Stimulated activated CD8-positive, alpha-beta memory T cell treated with anti-CD3 and anti-CD28 coated beads, Interleukin-12 subunit alpha, Interleukin-12 subunit beta, amount 100 ng/mL, for 4 hours (primary cell): ENCODE measurements at places on chromosomes 7 and 10.
A peak's percentile ranks its signal among the peaks of the same experiment; 100 is the strongest.

- DNase-seq, result peak; percentile 50
These were observed 841 bp downstream of the GLUD1 start for GRCh38 chr10:87093632-87094372.

GRCh38 chr10:114650266-114650665 is 7.8 kb downstream of the ABLIM1 start:
- no peak for DNase-seq

- no peak for DNase-seq
These were observed 9.9 kb upstream of the ARHGAP22 start for GRCh38 chr10:48614481-48615390.

DNA sequence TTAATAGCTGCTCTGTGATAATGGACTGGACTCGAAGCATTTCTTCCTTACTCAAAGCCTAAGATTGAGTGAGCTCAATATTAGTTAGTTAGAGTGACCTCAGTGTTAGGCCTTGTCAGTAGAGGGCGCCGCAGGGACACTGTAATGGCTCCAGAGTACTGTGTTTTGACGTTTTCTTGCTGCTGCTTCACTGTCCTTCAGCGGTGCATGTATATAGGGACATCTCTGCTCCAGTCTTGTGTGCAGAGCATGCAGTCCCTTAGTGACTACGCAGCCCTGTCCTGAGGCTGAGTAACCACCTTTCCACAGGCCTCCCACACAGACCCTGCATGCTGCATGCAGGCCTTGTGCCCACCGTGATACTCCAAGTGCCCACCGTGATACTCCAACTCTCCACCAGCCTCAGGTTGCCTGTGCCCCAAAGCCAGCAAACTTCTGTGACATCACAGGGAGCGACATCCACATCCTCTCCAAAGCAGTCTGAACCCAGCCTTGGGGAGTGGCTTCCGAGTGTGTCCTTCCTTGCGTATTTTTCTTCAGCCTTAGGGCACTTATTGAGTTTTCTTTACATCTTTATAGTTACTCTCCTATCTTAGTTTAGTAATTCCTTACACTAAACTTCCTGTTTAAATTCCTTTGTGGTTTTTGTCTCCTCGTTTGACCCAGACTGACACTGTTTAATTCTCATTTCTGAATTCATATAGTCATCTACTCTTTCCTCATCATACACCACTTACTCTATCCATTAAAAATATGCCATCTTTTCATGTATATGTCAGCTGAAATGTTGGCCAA is 118.2 kb downstream of the JAZF1 start:
- DNase-seq, result no peak

GRCh38 chr7:44962483-44963251 is 16.1 kb downstream of the MYO1G start:
- no peak for DNase-seq

- no peak for DNase-seq
These were observed 48.7 kb downstream of the TSPAN12 start for GRCh38 chr7:120809260-120809659.

DNA sequence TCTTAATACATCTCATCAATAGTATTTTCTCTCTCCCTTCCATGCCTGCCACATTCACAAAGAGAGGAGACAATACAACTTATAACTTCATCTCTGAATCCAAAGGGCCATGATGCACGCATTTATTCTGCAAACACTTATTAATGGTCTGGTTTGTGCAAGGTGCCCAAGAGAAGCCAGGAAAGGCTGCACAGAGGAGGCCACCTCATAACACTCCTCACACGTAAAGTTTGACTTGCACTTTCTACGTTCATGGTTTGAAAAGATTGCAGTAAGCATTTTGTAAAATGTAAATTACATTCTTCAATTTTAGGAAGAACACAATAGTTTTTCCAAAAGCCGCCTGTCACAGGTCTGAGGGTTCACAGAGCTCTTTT is 1.2 kb upstream of the PALS2 start:
- no peak for DNase-seq

- no peak for DNase-seq
These were observed 31.4 kb downstream of the RPA3 start for GRCh38 chr7:7686811-7687508.

DNA sequence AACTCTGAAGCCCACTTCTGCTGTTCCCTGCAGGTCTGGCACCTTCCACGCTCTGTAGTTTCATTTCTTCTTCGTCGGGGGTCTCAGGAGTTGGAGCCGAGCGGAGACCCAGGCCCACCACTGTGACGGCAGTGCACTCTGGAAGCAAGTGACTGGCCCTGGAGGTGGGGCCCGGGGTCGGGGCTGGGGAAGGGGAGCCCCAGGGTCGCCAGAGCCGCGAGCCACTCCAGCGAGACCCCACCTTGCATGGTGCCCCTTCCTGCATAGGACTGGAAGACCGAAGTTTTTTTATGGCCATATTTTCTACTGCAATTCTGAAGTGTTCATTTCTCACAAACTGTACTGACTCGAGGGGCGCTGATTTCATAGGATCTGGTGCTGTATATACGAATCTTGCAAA is 172.8 kb downstream of the CCDC3 start:
- DNase-seq, result no peak

- DNase-seq, result no peak
These were observed 2.4 kb downstream of the LMOD2 start for GRCh38 chr7:123658023-123658422.

DNA sequence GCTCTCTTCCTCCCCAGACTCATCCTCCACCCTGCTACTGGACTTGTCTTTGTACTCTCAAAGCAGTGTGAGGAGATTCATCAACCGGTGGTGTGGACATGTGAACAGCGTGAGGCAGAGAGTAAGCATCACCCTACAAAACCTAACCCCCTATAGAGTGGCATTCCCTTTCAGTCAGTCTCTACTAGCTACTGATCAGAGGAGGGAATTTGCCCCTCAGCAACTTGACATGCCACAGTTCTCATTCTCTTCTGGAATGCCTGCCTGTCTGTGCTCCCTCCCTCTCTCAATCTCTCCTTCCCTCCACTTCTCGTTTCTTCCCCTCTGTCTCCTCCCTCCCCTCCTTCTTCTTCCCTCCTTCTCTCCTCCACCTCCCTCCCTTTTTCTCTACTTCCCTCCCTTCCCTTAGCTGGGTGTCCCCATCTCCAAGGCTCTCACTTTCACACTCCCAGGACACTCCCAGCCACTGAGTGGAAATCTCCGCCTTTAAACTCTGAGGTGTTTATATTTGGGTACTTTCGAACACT is 24.6 kb downstream of the H2AZ2 start:
- DNase-seq, result no peak

DNA sequence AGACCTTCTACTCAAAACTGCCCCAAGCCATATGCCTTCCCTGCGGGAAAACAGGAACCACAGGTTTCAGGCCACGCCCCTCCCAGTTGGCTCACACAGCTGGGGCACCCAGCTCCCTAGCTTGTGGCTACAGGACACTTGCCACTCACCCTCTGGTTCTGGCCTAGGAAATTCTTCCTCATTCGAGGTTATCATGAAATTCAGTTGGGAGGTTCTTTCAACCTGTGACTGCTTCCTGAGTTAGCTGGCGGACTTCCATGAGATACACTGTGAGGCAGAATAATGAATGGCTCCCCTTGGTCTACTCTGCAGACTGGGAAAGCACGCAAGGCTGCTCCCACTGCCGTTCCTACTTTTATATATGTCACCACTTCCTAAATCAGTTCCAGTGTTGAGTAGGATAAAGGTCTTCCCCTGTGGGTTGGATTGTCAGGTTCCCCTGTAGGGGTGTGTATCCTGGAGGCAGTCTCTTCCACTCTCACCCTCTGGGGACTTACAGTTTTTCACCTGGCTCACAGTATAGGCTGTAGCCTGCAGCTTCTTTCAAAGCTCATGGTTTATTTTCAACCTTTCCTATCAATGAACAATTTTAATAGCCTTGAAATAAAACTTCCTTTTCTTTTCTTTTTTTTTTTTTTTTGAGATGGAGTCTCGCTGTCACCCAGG is 37.0 kb downstream of the GPR22 start:
- no peak for DNase-seq

GRCh38 chr7:25358926-25359325 is 130.6 kb upstream of the NPVF start:
- DNase-seq, result no peak

DNA sequence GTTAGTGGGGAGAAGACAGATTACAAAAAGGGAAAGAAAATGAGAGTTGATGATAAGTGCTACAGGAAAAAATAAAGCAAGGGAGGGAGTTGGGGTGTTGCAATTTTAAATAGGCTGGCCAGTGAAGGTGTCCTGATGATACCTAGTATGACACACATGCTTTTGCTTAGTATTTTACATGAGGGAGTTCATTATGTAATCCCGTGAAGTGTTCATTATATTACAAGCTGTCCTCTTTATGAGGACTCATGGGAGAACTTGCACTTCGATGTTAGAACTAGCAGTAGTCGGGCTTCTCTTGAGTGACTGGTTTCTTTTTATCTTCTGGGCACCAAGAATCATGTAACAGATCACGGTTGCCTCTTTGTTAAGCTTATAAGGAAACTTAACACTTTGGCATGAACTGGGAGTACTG is 102.3 kb upstream of the MTPN start:
- DNase-seq, result no peak

GRCh38 chr7:2203766-2204300 is 28.9 kb downstream of the MAD1L1 start:
- no peak for DNase-seq

DNA sequence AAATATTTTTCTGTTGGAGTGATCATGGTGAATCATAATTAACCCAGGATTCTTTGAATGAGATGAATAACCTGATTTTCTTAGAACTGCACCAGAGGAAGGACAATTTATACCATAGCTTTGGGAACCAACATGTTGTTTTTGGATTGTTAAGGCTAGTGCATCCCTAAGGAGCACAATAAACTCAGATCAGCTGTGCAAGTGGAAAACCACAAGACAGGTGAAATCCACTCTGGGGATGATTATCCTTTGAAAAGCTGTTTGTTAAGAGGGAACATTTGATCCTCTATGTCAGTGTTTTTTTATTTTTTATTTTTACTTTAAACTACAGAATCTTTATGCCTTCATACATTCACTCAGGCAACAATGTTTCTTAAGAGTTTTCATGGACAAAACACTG is 232.1 kb upstream of the PCLO start:
- DNase-seq, result no peak

- no peak for DNase-seq
These were observed 63.4 kb downstream of the HDAC9 start for GRCh38 chr7:18558910-18559309.

DNA sequence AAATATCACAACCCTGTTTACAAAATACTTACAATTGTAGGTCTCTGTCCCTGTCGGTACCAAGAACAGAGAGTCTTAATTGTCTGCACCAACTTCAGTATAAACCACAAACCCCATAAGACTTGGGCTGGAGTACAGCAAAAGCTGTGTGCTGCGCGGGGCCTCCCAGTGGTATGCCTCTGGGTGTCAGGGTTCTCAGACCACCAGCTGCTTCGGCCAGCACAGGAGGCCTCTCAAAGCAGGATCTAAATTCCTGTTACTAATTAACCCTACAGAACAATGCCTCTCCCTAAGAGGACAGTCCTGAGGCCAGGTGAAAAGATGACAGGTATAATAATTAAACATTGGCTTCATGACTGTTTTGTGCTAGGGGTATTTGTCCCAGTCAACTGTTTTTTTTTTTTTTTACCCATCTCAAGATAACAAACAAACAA is 957 bp upstream of the SVIL start:
- no peak for DNase-seq

DNA sequence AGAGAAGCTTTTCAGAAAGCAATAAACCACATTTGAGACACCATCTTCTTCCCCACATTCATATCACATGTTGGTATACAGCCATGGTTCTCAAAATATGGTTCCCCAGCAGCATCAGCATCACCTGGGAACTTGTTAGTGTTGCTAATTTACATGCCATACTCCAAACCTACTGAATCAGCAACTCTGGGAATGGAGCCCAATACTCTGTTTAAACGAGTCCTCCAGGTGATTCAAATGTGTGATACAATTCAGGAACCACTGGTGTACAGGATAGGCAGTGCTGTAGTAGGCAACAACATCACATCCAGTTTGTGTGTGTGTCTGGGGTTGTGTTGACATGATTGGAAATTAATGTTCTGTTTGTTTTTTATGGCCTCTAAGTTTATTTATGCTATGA is 47.7 kb downstream of the ZNF277 start:
- no peak for DNase-seq

- no peak for DNase-seq
These were observed 16.3 kb downstream of the MBL2 start for GRCh38 chr10:52756295-52756694.

DNA sequence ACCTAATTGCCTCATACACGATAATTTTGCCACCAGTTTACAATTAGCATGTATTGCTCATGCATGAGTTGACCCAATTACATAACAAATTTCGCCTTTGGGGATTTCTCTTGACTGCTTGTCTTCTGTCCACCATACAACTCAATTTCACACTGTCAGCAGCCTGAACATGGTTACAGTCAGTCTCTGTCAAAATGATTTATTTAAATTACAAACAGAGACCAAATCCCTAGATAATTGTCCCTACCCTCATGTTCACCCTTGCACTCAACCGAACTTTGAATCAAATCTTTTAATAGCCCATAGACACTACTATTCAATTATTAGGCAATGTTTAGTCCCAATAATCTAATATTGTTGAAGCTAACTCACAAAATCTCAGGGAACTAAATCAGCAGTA is 59.7 kb upstream of the NEBL start:
- DNase-seq, result no peak

GRCh38 chr7:16106869-16107268 is 314.5 kb downstream of the CRPPA start:
- DNase-seq, result no peak

- no peak for DNase-seq
These were observed 24.0 kb upstream of the EIF5AL1 start for GRCh38 chr10:79488336-79488735.

GRCh38 chr10:343231-344220 is 208.3 kb downstream of the ZMYND11 start:
- no peak for DNase-seq

DNA sequence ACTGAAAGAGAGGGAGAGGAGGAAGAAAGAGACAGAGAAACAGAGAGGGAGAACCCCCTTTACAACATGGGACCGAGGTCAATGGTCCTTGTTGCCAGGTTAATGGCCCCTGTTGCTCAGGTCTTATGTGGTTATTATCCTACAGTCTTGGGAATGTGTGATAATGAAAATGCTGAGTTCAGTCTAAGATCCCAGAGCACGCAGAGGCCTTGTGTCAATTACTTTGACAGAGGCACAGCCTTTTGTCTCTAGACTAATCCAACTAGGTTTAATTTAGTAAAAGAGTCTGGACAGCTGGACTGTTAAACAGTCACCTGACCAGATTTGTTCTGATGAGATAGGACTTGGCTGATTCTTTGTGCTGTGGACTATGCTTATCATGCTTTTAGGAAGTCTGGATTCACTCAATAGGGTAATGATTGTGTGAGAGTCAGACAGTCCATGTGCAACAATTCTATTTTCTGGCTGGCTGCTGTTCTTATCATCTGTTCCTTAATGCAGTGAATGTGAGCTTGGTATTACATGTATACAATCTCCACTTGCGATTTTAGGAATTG is 157.4 kb upstream of the MAGI2 start:
- DNase-seq, result no peak

- no peak for DNase-seq
These were observed 2.1 kb upstream of the IDE start for GRCh38 chr10:92575961-92576360.

- DNase-seq, result no peak
These were observed 184.7 kb upstream of the GDF10 start for GRCh38 chr10:47115322-47115721.
